T-helper 1 cell (primary cell): ENCODE measurements at places on chromosomes 16 and 17.

DNA sequence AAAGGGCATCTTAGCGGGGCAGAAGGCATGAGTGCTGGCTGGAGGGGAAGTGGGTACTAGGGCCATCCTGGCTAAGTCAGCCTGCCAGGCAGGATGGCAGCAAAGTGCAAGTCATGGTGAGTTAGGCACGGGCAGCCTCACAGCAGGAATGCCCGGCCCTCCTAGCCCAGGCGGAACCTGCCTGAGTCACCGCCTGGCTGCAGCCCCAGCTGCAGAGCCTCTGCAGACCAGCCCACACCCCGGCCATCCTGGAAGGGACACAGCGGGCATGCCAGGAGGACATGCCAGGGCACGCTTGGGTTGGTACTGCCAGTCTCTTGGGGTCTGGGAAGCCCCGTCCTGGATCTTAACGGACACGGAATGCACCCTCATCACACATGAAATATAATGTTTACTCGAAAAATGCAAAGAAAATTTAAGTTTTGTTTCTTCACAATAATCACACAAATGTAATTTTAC lies 5.0 kb upstream of the ALDH3A1 start:
- no peak for DNase-seq

DNA sequence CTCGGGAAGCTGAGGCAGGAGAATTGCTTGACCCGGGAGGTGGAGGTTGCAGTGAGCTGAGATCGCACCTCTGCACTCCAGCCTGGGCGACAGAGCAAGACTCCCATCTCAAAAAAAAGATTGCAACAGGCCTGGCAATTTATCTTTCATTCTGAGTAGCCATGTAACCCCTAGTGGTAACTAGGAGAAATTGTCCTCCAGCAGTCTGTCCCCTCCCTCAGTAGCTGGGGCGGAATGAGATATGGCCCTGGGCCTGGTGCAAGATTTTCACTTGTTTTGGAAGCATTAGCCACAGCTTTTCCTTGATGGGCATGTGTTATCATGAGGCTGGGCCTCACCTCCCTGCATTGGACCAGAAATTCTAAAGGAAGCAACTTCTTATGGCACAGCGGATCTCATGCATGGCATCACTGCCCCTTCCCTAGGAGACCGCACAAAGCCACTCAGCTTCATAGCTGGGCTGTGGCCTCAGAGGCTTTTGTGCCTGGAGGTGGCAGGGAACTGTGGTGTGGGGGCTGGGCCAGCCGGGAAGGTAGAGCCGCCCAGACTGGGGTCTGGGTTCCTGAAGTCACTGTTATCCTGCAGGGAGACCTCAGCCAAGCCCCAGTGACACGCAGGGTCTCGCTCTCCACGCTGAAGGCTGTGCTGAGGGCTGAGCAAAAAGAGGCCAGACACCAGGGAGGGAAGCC lies 13.4 kb downstream of the NATD1 start:
- no peak for DNase-seq

- DNase-seq, result no peak
Observed at GRCh38 chr17:1398931-1399678, 917 bp downstream of the YWHAE start.

GRCh38 chr17:34358631-34359030 lies 2.4 kb downstream of the CCL13 start:
- no peak for DNase-seq

- no peak for DNase-seq
Observed at GRCh38 chr17:21113049-21113690, 13.6 kb upstream of the DHRS7B start.

DNA sequence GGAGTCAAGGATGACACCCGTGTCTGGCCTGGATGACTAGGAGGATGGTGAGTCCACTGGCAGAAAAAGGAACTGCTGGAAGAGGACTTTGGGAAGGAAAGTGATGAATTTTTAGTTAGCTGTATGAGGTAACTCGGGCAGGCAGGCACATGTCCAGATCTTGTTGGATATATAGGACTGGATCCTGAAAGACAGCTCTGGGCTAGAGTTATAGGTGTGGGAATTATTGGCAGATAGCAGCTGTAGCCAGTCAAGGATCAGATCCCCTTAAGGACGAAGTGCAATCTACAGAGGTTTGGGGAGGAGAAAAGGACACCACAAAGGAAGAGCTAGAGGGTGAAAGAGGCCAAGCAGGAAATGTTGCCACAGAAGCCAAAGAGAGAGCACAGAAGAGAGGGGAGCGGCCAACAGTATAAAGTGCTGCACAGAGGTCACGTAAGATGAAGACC lies 10.1 kb downstream of the CYB5D1 start:
- no peak for DNase-seq

DNA sequence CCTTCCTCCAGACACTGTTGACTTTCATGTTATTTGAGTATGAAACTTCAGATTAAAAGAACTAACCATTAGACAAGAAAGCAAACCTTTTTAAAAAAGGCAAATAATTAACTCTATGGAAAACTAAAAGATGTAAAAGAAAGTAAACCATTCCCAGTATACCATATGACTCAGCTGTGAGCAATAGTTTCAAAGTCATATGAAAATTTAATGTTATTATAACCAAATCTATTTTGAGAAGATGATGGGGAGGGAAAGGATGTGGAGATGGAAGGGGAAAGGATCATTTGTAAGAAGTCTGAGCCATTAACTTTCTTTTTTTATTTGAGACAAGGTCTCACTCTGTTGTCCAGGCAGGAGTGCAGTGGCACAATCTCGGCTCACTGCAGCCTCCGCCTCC lies 131.8 kb downstream of the IRX5 start:
- no peak for DNase-seq

GRCh38 chr17:70190959-70191805 lies 21.9 kb downstream of the KCNJ2 start:
- no peak for DNase-seq

- DNase-seq, result no peak
Observed at GRCh38 chr17:39767147-39767546, 29.4 kb downstream of the GRB7 start.

DNA sequence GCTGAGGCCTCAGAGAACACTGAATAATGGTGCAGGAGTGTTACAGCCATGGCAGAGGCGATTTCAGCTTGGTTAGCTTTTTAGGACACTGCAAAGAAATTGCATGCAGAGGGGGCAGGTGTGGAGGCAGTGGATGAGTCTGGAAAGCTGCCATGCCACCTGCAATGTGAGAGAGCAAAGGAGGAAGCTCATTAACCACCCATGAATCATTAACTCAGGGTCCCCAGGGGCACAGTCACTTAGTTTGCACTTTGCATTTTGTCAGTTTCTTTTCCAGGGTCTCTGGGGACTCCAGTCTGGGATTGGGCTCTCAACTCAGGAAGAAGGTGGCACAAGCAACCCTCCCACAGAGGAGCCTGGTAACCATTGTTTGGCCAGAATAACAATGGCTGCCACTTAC lies 132.9 kb downstream of the USP31 start:
- no peak for DNase-seq

DNA sequence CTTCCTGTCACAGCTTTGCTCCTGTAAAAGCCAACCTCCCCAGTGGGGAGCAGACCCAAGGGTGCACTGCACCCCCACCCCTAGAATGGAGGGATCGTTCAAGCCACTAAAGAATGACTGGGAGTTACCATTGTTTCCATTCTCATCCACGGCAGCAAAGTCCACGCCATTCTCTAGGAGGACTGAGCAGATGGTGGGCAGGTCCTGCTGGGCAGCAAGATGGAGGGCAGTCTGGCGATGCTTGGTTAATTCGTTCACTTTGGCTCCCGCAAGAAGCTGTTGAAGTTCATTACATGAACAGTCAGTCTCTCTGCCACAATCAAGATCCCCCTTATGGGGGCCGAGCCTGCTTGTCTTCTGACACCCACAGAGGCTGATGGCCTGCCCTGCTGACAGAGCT lies 30.8 kb downstream of the CYB5D2 start:
- DNase-seq, result no peak
